ENCODE measurements at places on chromosomes 11 and 22.

DNA sequence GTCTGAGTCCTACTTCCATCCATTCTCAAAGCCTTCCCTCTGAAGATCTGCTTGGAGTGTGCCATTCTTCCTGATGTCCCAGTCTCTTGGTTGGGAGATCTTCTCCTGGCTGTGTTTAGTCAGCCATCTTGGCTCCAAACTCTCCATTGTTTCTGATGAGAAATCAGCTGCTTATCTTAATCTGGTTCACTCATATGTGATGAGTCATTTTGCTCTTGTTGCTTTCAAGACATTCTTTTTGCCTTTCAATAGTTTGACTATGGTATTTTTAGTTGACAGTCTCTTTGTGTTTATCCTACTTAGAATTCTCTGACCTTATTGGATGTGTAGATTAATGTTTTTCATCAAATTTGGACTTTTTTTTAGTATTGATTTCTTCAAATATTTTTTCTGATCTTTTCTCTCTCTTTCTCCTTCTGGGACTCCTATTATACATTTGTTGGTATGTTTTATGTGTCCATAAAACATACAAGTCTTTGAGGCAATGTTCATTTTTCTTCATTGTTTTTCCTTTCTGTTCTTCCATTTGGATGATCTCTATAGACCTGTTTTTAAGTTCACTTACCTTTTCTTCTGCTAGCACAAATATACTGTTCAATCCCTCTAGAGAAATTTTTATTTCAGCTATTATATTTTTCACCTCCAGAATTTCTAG is 77.2 kb upstream of the CLPB start:
- peak; percentile 7 for DNase-seq

GRCh38 chr11:57273448-57274058 is 36.5 kb upstream of the APLNR start:
- no peak for DNase-seq

DNA sequence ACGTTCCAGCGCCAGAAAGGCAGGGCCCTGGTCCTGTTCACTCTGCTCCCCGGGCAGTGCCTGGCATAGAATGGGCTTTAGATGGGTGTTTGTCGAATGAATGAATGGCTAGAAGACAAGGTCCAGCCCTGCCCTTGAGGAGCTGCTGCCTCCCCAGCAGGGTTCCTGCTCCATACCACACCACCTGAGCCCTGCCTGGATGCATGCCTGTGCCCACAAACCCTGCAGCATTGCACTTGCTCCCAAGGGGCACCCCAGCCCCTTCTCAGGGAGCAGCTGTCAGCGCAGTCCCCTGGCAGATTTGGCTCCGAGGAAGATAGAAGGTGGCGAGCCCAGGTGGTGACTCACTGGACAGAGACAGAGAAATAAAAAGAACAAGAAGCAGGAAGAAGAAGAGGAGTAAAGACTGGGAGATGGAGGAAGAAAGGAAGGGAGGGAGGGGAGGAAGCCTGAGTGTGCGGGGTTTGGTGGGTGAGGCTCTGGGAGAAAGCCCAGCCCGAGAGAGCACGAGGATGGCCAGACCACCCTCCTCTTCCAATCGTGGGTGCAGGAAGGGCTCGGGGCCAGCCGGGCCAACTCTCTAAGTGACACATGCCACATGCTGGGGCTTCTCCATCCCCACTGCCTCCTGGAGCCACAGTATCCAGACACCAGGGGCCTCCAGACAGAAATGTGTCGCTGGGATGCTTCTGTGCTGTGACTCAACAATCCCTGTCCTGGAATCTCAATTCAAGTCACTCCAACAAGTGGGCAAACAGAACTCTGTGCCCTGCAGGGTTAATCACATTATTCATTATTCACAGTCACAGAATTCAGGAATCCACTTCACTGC is 1474.3 kb downstream of the BRD1 start:
- no peak for DNase-seq

DNA sequence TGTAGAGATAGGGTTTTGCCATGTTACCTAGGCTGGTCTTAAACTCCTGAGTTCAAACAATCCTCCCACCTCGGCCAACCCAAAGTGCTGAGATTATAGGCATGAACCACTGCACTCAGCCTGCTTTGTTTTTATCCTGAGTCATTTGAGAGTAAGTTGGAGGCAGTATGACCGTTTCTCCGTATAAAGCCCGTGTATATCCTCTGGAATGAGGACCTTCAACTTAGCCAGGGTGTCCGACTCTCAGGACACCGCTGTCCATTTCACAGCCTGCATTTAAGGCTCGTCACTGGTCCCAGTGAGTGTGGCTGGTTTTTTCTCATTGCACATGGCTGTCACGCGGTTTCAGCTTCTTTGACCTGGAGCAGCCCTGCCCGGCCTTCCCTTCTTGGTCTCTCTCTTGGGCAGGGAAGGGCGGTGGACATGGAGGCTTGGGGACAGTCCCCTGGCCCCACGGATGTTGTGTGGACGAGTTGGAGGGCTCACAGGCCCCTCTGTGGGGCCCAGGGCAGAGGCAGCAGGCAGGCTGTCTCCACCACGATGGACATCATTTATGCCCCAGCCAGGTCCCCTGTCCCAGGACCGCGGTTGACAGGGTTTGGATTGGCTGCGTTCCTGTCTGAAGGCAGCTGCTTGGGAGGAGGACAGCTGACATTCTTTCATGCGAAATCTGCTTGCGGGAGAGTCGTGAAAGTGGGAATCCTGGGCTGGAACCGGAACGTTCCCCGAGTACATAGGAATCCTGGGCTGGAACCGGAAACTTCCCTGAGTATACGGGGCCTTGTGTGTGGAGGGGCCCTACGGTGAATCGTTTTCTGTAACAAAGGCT is 93.3 kb downstream of the KCNQ1 start:
- DNase-seq: peak; percentile 91

DNA sequence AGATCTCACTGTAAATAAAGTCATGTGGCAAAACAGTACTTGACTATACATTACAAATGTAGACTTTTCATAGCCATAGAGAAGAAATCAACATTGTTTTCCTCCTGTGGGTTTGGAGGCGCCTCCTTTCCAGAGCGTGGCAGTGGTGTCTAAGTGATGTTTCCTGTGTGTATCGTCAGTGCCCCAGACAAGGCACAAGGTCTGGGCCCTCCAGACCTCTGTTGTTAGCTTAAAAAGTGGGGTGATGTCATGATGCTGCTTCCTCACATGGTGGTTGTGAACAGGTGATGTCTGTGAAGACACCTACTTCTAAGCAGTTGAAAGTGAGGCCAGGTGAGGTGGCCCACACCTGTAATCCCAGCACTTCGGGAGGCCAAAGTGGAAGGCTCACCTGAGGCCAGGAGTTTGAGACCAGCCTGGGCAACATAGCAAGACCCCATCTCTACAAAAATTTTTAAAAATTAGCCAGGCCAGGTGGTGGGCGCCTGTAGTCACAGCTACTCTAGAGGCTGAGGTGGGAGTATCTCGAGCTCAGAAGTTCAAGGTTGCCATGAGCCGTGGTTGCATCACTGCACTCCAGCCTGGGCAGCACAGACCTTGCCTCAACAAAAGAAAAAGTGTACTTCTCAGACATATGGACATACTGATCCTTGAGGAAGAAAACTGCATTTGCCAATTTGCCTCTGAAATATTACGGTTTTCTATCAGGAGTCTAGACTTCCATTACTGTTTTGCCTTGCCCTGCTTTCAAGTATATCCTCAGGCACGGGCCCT is 15.7 kb downstream of the NUP50 start:
- DNase-seq: no peak

DNA sequence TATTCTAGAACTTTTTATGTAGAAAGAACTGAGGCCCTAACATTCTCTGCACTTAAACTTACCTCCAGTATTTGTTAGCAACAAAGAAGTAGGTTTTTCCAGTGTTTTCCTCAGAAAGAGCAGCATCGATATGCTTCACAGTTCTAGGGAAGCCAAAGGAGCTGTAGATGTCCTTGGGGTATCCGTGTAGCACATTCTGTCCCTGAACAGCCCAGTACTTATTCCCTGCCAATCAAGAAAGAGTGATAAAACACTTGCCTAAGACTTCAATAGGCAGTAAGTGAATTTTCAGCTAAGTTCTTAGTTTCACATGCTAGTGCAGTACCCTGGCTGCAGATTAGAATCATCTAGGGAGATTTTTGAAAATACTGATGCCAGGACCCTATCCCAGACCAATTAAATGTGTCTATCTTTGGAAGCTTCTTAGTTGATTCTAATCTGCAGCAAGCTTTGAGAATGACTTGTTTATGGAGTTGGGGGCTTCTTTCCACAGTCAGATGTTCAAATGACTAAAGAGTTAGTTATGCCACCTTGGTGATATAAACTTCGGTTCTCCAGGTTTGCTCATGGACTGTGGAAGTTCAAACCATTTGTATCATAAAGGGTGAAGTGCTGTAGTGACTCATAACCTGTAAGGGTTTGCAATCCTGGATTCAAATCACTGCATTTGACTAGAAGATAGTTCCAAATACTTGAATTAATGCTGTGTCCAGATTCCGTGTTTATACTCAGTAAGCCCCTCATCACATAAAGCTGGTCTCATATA is 6.5 kb downstream of the MMP1 start:
- no peak for DNase-seq

DNA sequence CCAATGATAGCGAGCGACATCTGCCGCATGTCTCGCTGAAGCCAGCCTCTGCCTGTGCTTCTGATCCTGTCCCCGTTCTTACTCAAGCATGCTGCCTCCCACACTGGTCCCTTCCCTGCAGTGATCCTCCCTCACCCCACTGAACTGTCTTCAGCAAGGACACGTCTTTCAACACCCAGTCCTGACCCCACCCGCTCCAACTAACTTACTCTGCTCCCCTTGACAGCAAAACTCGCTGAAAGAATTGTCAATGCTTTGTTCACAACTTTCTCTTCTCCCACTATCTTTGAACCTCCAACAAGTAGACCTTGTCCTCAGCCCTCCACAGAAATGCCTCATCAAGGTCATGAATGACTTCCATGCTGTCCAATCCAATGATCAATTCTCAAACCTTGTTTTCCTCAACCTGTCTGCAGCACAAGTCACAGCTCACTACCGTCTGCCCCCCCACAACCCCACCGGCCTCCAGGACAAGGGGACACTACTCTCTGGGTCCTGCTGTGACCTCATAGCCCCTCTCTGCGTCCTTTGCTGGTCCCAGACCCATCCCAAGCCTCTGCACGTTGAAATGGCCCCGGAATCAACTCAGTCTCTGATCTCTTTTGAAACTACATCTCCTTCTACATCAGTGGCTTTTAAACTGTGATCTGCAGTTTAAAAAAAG is 108.0 kb downstream of the MICAL3 start:
- no peak for DNase-seq

- DNase-seq: no peak
Observed at GRCh38 chr22:29386708-29387107, 1.7 kb downstream of the AP1B1 start.

DNA sequence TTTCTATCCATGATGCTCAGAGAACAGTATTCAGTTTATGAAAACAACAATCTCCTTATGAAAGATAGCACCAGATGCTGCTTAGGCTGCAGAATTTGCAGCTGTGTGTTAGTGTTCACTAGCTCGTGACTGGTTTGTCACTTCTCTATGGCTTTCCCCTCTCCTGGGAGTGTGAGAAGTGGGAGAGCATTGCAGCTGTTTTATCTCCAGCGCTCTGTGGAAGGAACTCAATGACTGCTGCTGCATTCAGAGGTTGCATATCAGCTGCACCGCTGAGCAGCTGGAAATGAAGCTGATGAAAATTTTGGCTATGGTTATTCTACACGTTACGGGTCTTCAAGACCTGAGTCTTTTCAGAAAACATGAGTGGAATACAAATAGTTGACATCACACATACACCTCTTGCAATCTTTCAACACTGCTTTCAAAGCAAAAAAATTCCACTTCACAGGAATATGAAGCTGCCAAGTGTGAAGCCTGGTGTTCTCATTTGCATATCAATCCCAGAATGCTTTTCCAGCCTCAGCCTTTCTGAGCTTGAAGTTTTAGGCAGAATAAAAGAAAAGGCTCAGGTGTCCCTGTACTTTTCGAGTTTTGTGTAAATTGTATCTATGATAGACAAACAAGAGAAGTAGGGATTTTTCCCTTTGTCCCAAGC is 149.3 kb upstream of the DDI1 start:
- DNase-seq: peak; percentile 34

DNA sequence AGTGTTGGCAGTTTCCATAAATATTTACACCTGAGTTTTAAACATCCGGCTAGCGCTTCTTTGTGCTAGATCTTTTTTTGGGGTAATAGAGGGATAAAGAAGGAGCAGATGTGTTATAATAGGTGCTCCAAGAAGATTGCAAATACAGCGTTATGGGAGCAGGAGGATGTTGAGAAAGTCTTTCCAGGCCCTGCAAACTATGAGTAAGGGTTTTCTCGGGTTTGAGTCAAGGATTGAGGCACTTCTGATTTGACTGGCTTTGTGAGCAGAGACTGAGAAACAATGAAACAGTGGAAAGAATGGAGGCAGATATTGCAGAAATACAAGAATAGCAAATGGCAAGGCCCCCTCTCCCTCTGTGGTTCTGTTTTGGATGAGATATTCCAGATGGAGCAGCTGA is 155.0 kb upstream of the TIMP3 start:
- no peak for DNase-seq

- DNase-seq: no peak
Observed at GRCh38 chr11:104432526-104432925, 268.6 kb upstream of the PDGFD start.

DNA sequence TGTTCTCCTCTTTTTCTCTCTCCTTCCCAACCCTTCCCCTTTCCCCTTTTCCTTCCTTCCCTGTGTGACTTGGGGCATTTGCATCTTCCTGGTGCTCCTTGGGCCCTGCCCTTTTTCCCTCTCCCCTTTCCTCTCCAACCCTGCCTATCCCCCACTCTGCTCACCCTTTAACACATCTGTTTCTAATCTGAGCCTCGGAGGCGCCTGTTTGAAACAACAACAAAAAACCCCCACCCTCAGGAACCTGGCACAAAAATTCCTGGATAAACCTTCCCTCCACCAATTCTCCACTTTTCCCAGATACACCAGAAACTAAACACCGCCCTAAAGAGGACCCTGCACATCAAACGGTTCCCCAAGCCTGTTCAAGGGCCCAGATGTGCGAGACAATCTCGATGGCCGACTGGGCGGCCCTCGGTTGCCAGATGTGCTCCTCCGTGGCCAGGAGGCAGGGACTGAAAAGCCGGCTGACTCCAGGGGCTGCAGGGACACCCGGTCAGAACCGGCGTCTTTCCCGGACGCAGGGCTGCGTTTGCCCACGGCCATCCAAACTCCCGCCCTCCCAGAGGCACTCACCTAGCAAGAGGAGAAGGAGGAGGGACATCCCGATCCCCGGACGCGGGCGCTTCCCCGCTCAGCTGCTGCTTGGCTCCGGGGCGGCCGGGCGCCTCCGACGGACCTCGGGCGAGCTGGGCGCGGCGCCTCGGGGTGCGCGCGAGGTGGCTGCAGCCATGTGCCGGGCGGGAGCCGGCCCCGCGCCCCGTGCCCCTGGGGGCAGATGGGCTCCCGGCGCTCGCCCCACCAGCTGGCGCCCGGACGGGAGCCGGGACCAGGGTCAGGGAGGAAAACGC is 486 bp downstream of the CLMP start:
- peak; percentile 49 for DNase-seq

Measured in myocyte (in vitro differentiated cells).